ENCODE measurements at places on chromosomes 13 and 19.

DNA sequence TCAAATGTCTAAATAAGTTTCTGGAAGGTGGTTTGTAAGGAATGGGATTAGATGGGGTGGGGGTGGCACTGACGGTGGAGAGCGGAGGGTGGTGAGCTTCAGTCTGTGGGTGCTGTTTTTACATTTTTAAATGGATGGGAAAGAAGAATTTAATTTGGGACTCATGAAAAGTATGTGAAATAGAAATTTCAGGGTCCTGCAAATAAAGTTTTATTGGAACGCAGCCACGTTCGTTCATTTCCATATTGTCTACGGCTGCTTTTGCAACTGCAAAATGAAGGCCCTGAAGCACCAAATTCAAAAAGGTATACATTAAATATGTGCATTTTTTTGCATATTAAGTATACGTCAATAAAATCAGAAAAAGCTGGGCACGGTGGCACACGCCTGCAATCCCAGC, 9.9 kb downstream of the KANK2 start:
- DNase-seq: no peak

DNA sequence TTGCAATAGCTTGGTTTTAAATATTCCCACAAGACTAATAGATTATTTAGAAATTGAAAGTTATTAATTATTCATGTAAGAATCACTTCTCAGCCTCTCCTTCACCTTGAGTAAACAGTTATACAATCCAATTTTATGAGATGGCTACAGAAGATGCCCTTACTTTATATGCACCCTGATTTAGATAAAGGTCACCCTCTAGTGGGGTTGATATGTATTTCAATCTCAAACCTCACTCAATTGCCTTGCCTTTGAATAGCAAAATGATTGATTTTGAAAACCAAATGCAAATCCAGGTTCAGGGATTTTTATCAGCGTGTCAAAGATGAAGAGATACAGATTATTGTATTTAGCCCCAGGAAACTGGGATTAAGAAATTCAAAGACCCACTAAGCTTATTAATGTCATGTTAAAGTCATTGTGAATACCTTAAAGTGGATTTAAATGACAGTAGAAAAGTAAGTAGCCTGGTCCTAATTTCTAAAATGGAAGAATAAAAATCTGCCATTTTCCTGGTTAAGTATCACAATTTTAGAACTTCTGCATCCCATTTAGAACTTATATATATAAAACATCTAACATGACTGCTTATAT, 305.1 kb downstream of the ITGBL1 start:
- DNase-seq: no peak

- DNase-seq: no peak
Observed at GRCh38 chr13:77219401-77219800, 107.5 kb downstream of the MYCBP2 start.

- DNase-seq: no peak
Observed at GRCh38 chr19:13554506-13555240, 48.4 kb upstream of the CACNA1A start.

DNA sequence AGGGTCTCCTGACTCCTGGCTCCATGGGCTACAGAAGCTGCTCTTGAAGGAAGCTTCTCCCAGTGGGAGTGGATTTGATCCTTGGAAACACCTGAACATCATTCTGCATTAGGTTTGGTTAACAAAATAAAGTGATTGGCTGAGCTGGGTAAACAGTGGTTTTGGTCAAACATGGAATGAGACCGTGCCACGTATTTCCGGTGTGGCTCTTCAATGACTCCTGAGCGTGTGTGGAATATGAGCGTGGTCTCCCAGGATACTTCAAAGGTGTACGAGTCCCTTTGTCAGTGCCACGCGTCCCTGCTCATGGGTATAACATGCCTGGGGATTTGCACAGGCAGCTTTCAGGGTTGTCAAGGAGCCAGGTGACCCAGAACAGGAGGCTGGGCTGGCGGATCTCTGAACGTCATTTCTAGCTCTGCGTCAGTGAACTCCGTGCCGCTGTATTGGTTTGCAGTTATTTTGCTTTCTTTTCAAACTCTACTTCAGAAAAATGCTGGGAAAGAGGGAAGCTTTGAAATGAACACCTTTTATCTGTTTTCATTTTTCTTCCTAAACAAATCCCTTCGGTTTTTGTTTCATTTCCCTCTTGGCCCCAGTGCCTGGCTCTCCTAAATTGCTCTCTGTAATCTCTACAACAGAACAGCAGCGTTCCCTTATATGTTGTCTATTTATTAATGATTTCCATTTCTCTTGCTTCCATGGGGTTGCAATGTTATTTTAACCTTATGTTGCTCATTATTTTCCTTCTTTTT, 26.3 kb upstream of the GJB6 start:
- DNase-seq: no peak

DNA sequence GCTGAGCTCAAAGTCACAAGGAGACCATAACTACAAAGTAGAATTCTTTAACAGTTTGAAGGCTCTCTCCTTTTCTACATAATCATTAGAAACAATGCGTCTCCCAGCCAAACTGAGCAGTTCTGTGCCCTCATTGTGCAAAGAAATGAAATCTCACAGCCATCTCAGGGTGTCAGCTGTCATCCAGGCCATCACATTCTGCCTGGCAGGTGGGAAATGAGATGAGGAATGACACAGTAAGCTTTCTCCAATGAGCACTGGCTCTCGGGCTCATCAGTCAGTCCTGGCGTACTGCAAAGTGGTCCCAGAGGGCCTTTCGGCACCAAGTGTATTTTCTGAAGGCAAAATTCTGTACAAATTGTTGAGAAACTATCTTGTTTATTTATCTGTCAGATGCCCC, 306.5 kb downstream of the KCTD12 start:
- no peak for DNase-seq

- no peak for DNase-seq
Observed at GRCh38 chr13:111980146-111980929, 86.6 kb upstream of the SOX1 start.

GRCh38 chr13:71871844-71872243, 4.8 kb upstream of the DACH1 start:
- DNase-seq: no peak

GRCh38 chr19:14632286-14632685, 42.4 kb downstream of the ADGRE3 start:
- DNase-seq: no peak

- no peak for DNase-seq
Observed at GRCh38 chr13:61812286-61812685, 396.6 kb upstream of the PCDH20 start.

GRCh38 chr13:58933475-58933874, 1230.3 kb downstream of the DIAPH3 start:
- no peak for DNase-seq

- no peak for DNase-seq
Observed at GRCh38 chr13:75904012-75904411, 267.9 kb downstream of the LMO7 start.

- no peak for DNase-seq
Observed at GRCh38 chr13:86870444-86870843, 800.7 kb upstream of the SLITRK5 start.

DNA sequence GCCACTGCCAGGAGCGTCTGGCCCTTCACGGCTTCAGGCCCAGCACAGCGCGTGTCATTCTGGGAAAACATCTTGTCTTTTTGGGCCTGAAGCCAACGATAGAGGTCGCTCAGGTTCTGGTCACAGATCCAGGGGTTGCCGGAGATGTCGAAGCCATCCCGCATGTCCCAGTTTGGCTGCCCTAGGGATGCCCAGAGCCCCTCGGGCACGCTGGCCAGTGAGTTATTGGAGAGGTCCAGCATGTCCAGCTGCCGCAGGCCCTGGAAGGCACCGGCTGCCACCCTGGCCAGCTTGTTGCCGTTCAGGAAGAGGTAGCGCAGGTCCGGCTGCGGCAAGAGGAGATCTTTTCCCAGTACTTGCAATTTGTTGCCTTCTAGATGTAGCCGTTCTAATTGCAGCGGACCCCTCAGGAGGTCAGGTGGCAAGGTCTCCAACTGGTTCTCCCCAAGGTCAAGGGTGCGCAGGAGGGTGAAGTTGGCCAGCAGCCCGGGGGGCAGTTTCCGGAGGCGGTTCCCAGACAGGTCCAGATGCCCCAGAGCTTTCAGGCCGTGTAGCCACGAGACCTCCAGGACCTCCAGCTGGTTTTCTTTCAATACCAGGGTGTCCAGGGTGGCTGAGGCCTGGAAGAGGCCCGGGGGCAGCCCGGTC, 1.8 kb downstream of the LRG1 start:
- DNase-seq: no peak

DNA sequence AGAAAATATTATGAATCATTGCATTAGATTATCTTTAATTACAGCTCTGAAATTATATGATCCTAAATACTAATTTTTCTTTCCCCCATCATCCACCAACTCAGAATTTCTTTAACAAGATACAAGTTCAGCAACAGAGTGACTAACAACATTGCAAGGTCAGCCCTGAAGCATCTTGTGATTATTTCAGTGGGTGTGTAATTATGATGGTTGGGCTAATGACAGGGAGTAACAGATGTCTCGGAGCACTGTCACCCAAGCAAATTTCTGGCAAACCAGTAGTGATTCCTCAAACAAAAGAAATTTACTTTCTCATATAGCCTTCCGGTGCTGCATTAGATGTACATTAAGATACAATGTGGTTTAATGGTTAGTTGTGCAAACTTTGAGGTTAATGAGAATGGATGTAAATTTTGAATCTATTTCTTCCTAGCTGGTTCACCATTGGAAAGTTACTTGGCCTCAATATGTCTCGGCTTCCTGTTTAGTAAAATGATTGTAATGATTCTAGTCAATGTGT, 238.9 kb downstream of the ITGBL1 start:
- no peak for DNase-seq

- DNase-seq: no peak
Observed at GRCh38 chr13:98246538-98247172, 69.6 kb upstream of the RNF113B start.

GRCh38 chr13:111115061-111115964, at the start of gene ARHGEF7:
TSS of gene ARHGEF7 (plus strand) at chr13:111115310. CDS start at chr13:111115527, 217 bp downstream.
- DNase-seq: no peak

GRCh38 chr13:51811920-51812451, 8.0 kb upstream of the DHRS12 start:
- no peak for DNase-seq

GRCh38 chr19:13881692-13882418, 4.9 kb downstream of the NANOS3 start:
- DNase-seq: no peak

- DNase-seq: no peak
Observed at GRCh38 chr13:107076801-107077200, 508.9 kb upstream of the ARGLU1 start.

- no peak for DNase-seq
Observed at GRCh38 chr13:101204270-101205020, 211.9 kb downstream of the NALCN start.

DNA sequence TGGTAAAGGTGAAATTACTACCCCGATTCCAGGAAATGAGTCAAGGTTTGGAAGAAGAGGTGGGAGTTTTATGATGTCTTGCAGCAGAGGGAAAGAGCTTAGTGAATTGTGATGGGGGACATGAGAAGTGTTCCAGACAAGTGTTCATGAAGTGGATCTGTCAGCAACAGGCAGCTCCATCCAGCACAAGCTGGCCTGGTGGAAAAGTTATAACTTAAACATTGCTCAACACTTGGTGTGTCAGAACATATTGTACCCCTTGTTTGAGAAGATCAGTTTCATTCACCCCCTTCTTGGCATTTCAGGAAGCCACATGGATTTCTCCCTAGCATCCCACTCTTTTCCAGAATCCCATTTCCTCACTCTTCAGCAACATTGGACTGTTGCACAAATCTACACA, 222.0 kb downstream of the B3GLCT start:
- DNase-seq: no peak

GRCh38 chr19:35000647-35001501, 751 bp downstream of the GRAMD1A start:
- peak; percentile 20 for DNase-seq

DNA sequence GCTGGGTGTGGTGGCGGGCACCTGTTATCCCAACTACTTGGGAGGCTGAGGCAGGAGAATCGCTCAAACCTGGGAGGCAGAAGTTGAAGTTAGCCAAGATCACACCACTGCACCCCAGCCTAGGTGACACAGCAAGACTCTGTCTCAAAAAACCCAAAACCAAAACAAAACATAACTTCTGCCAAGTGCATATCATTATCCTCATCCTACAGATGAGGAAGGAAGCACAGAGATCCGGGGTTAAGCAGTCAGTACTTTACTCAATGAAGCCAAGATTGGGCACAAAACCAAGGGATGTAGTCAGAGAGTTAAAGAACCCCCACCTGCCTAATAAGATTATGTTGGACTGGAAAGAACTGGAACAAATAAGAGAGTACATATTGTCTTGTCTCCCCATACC, 5.5 kb upstream of the TMTC4 start:
- no peak for DNase-seq
